Activated CD4-positive, alpha-beta T cell treated with anti-CD3 and anti-CD28 coated beads for 24 hours (primary cell): ENCODE measurements at places on chromosomes 5 and 9.

DNA sequence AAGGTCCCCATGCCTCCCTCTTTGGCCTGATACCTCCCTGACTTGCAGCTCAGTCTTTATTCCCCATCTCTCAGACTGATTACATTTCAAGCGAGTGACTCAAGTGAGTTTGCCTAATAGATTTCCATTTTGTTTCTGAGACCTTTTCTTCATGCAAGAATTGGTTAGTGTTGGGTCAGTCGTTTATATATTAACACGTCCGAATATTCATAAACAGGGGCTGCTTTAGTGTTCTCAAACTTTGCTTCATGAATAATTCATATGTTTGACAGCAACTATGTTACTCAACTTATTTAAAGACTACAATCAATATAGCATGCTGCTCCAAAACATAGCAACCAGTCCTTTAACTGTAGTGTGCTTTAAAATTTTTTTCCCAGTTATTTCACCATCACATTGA, 36.6 kb upstream of the MIER3 start:
- no peak for DNase-seq

GRCh38 chr9:116985596-116985995, 298.5 kb downstream of the TRIM32 start:
- no peak for DNase-seq

DNA sequence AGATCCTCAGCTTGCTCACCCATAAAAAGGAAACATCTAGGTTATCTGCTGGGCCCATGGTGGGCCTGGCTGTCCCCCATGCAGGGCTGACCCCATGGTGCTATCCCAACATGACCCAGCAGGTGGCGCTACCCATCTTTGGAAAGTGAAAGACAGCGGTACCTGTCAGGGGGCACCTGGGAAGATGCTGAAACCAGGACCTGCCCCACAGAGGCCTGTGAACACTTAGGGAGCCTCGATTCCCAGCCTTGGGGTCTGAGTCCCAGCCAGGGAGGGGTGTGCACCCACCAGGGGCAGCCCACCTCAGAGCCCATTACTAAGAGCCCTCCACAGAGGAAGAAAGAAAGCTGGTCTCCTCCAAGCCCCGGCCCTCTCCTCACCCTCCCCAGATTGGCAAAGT, 46.6 kb upstream of the IPPK start:
- DNase-seq, result peak; percentile 74

GRCh38 chr9:106883030-106883429, 20.1 kb downstream of the ZNF462 start:
- no peak for DNase-seq

DNA sequence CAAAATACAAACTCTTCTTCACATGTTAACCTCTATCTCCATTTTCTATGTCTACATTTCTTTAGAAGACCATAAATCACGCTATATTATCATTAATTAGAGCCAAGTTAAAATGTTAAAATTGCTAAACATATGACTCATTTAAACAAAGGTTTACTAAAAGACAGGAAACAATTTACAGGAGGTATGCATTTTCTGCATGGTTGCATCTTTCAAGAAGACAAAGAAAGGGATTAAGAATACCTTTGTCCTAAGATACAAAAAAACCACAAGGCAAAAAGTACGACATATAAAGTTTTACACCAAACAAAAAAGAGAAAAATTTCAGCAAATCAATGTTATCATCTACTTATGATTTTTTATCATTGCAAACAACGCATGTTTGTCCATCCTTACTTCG, 324.4 kb downstream of the PDE4D start:
- no peak for DNase-seq

- no peak for DNase-seq
These were observed 56.7 kb downstream of the HSPA4 start for GRCh38 chr5:133108481-133108921.

GRCh38 chr5:54743997-54744788, 226.6 kb downstream of the SNX18 start:
- DNase-seq, result peak; percentile 21

DNA sequence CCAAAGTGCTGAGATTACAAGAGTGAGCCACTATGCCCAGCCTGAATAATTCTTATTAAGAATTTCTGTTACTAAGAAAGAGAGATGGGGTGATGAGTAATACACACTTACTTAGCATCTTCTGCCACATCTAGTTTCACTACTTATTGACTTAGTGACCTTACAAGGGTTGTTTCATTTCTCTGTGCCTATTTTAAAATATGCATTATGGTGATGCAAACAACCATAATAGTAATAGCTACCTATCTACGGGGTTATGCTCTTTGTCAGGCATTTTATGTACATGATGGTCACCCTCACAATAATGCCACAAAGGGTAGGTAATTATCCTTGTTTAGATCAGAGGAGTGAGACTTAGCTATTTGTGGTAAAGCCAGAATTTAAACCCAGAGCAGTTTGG, 499.0 kb upstream of the SGCD start:
- DNase-seq, result no peak

GRCh38 chr9:1129382-1129781, 79.2 kb downstream of the DMRT2 start:
- no peak for DNase-seq

DNA sequence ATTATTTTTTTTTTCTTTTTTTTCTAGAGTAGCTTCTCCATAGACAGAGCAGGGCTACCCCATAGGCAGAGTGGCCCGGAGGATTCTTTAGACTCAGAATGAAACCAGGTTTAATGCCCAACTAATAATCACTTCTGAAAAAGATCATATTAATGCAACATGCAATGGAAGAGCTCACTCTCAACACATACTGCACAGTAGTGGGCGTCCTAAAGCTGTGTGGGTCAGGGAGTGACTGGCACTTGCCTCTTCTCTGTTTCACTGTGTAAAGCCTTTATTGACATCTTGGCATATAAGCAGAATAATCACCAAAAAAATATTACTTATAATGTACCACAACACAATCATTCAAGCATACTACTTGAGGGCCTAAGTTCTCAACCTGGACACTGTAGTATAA, 11.1 kb downstream of the PWWP2A start:
- DNase-seq, result no peak

DNA sequence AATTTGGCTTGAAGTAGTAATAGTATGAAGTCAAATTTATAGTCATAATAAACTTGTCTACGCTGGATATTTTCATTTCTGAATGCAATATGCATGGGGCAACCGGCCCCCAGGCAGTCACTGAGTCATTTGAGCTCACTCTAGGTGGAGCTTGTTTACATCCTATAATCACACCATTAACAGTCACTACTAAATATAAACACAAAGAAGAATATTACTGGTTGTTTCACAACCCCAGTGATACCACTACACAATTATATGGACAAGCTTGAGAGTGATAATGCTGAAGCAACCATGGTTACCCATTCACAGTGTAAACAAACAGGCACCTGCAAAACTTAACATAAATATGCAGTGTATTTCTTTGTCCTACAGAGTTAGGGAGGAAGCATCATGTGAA, 68.7 kb downstream of the MARCHF3 start:
- no peak for DNase-seq

DNA sequence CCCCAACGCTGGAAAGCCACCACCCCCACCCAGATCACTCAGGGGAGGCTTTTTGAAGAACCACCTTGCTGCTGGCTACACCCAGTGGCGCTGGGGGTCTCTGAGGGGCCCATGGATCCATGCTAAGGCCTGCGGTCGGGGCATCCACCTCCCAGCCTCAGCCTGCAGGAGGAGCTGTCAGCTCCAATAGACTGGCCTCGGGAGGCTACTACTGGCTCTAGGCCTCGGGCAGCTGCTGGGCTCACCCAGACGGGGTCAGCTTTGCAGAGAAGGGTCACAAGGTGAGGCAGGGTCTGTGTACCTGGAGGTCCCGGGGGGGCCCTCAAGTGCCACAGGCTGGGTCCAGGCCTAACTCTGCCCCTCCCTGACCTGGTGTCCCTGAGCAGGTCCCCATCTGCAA, 193.7 kb downstream of the OLFM1 start:
- DNase-seq, result no peak

DNA sequence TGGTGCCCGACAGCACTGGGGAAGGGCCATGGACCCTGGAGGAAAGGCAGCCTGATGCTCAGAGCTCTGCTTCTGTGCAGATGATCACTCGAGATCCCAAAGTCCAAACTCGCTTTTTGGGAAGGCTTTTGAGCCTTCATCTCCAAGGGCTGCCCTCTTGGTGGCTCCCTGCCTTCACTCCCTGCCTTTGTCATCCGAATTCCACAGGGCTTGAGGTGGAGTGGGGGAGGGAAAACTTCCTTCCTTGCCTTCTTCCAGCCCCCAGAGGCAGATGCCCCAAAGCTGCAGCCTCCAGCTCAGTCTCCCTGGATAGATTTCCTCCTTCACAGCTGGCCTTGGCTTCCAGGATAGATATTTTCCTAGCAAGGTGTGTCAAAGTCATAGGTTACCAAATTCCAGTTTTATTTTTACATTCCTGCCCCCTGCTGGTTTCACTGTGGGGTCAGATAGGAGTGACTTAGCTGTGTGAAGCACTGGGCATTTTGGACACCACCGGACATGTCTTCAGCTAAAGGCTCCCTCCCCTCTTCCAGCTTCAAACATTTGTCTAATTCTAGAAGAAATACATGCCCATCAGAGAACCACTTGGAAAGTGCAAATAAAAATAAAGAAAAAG, 268.2 kb downstream of the HSPA4 start:
- DNase-seq, result no peak

- no peak for DNase-seq
These were observed 49.8 kb upstream of the PALM2AKAP2 start for GRCh38 chr9:109730228-109730627.

DNA sequence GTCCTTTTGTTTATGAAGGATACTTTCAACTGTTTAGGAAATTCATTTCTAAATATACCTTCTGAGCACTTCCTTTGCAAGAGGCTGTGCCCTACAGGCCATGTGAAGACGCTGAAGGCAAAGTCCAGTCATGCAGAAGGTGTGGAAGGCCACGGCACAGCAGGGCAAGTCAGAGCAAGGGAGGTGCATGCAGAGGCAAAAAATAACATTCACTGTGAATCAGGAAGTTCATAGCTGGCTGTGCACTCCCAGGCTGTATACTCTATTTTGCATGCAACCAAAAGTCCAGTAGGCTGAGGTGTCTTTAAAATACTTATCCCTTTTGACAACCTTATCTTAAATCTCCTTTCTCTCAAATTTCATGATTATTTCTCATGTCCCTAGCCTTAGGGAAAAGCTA, 50.3 kb downstream of the GNAQ start:
- no peak for DNase-seq

DNA sequence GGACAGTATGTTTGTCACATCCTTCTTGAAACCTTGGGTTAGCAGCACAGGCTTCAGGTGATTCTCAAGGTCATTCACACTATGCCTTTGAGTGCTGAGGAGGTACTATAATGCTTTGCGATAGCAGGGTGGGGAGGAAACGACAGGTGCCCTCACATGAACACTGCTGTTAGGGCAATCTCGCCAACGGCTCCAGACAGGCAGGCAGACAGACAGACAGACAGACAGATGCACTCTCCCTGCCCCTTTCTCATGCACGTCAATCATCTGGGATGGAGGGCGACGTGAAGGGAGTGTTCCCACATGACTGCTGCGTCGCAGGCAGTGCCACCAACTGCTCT, 82.9 kb downstream of the RAPGEF1 start:
- no peak for DNase-seq

DNA sequence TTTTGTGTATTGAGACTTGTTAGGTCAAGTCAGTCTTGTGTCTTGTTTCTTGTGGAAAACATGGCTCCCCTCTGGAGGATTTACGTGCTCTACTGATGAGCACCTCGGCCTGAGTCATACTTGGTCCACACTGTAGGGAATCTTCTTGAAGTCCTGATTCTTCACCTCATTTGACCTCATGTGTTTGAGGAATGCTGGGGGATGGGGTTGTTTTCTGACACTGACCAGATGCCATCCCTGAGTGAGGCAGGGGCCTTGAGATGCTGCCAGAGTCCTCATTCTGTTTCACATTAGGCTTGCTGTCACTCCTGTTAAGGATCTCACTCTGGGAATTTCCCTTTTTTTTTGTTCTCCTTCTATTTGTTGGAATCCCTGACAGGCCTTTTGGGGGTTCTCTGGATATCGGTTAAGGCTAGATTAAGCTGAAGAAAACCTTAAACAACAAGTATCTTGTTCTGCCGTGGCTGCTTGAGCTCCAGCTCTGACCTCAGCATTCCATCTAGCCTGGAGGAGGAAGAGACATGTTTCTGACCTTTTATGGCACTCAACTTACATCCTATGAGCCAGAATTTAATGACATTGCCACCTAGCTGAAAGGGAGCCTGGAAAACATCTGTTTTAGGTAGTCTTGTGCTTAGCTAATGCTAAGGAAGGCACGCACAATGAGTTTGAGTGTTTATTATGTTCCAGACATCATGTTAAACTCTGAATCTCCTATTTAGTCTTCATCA, 20.6 kb downstream of the TCOF1 start:
- no peak for DNase-seq

DNA sequence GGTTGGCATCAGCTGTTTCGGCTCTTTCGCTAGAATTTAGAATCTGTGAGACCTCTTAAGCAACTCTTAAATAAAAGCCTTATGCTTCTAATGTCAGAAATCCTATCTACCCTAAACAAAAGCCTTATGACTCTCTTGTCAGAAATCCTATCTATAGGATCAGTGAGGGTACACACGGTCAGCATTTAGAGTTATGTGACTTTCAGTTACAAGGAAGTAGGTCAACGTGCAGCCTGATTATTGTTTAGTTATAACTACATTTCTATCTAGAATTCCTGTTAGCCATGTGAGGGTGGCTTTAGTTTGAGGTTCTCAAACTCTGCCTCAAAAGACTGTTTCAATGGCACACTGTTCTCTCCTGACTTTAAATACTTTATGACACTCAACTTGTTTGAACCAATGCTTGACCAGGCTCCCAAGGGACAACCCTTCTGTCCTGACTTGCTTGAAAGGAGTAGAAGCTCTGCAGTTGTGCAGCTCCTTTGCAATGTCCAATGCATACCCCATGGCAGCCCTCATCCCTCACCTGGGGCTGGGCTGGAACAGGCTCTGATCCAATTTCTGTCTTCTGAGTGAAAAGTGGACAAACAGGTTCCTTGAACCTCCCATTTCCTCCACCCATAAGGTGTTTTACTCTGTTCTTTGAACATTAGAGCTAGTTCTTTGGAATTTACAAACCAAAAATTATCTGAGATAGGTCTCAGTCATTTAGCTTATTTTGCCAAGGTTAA, 251.6 kb upstream of the PIK3R1 start:
- no peak for DNase-seq

- no peak for DNase-seq
These were observed 270.4 kb upstream of the DMRT1 start for GRCh38 chr9:571066-571465.

DNA sequence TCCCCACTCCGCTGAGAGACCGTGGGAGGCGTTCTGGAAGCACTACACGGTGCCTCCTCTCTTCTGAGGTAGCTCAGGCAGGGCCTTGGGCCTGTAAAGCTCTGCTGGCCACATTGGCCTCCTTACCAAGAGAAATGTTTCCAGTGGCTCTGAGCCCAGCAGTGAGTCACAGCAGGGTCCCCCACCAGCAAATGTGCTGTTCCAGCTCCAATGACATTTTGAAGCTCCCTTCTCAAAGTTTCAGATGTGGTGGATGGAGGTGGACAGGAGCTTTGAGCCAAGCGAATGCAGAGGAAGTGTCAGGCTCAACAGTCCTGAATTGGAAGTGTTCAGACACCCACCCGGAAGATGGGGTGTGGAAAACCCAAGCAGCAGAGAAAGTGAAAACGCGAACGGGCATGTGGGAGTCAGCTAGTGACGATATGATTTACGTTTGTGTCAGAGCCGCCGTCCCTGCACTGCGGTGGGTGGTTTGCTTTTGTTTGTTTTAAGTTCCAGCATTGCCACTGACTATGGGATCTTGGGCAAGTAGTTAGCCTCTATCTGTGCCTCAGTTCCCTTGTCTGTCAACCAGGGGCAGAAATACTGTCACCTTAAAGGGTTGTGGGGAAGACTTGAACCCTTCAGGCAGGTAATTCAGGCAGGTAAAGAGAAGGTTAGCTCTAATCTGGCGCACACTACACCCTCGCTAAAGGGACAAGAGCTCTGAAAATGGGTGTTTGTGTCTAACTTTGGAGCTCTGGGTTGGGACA, 38.2 kb downstream of the C5orf15 start:
- DNase-seq, result peak; percentile 58
